ENCODE measurements at places on chromosomes 5 and 9.

DNA sequence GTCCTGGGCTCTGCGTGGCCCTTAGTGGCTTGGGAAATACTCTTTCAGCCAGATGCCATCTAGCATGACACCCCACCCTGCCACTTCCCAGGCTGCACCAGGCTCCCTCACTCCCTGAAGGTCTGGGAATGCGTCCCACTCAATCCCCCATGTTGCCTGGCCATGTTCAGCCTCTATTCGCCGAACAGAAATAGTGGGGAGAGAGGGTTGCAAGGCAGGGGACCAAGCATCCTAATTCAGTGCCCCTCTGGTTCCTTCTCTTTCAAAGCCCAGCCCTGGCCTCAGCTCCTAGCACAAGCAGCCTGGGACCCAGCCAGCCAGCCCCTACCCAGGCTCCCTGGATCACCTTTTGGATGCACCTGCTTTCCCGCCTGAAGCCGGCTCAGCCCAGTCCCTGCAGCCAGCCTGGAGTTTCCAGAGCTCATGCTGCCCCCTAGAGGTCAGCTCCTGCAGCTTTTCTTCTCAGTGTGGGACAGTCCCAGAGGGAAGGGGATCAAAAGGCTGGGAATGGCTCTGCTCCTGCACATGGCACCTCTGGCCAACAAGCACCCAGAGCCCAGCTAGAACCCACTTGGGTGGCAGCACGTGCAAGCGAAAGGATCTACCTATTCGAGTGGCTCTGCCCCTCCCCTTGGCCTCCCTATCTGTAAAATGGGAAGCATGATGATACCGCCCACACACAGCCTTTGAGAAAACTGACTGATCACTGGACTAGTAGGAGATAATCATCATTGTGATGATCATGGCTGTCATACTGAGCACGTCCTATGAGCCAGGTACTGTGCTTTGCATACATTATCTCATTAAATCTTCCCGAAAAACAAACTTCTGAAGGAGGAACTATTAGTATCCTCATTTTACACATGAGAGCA lies 48.7 kb upstream of the C5orf58 start:
- DNase-seq = peak; percentile 46

- DNase-seq = no peak
Observed at GRCh38 chr5:64836190-64836755, 67.5 kb downstream of the CWC27 start.

- no peak for DNase-seq
Observed at GRCh38 chr5:36889264-36889663, 12.7 kb downstream of the NIPBL start.

GRCh38 chr5:142618130-142618523 lies 67.8 kb downstream of the FGF1 start:
- peak; percentile 38 for DNase-seq

GRCh38 chr9:23707249-23707648 lies 118.8 kb downstream of the ELAVL2 start:
- no peak for DNase-seq

DNA sequence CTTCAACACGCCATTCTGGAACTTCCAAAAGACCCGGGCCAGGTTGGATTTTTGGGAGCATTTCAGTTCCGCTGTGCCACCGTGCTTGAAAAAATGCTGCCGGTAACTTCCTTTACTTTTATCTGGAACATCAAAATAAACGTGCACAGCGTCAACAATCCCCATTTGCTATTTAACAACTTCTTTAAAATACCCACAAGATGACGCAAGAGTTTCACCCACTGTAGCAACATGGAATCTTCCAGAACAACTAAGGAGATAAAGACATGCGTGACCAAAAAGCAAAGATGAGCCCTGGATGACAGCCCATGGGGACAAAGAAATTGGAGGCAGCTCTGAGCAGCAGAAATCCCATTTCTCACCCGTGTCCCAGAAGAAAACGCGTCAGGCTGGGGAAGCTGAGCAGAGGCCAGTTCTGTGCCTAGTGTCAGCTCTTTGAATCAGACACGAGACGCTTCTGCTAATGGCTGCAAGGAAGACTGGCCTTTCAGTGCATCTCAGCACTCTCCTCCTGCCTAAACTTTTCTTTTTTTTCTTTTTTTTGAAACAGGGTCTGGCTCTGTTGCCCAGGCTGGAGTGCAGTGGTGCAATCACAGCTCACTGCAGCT lies 61.3 kb downstream of the SECISBP2 start:
- DNase-seq = peak; percentile 60

DNA sequence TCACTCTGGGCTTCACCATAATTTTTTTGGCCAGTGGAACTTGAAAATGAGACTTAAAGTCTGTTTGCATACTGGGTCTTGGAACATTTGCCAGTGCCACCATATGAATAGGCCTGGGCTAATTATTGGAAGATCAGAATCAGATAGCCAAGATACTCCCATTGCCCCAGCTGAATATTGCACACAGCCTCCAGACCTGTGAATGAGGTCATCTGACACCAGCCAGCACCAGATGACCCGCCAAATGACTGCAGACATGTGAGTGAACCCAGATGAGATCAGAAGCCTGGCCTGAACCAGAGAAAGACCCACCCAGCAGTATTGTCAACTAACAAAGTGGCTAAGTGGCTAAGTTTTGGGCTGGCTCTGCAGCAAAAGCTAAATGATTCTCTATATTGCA lies 220.5 kb upstream of the MPDZ start:
- DNase-seq = no peak

DNA sequence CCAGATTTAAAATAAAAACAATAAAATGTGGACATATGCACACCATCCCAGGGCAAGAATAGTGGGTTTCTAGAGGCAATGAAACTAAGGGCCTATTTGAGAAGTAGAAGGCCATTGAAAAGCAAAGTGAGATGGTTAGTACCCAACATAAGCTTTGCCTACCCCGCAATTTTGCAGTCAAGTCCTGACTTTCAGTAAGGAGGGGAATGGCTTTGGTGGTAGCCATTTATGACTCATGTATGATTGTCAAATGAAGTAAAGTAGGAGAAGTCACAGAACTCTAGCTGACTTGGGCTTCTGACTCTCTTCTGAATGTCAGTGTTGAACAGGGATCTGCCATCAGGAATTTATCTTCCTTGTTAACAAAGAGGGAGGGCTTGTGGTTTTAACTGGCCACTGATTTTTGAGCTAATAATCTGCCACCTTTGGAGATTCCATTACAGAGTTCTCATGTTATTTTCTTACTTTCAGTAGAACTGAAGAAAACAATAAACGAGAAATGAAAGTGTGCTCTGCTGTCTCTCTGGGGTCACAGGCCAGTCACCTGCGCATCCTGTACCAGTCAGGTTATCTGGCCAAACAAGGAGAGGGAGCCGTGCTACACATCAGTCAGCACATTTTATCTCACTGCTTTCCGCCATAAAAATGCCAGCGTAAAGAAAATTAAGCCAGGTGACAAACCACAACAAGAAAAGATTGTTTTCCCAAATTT lies 14.3 kb upstream of the SNCAIP start:
- no peak for DNase-seq

GRCh38 chr9:121784731-121785411 lies 133.4 kb downstream of the DAB2IP start:
- no peak for DNase-seq

DNA sequence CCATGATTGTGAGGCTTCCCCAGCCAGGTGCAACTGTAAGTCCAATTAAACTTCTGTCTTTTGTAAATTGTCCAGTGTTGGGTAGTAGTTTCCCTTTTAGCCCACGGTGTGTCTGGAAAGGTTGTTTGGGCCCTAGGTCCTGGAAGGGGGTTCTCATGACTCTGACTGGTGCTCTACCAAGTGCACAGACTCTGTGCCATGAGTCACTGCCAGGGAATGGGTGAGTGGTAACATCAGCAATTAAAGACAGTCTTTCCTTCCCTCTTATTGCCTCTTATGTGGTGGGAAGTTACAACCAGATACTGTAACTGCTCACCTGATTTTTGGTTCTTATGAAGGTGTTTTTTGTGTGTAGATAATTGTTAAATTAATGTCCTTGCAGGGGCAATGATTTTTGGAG lies 141.2 kb downstream of the PRDM9 start:
- no peak for DNase-seq

- DNase-seq = no peak
Observed at GRCh38 chr9:21121079-21121478, 20.6 kb downstream of the IFNW1 start.

DNA sequence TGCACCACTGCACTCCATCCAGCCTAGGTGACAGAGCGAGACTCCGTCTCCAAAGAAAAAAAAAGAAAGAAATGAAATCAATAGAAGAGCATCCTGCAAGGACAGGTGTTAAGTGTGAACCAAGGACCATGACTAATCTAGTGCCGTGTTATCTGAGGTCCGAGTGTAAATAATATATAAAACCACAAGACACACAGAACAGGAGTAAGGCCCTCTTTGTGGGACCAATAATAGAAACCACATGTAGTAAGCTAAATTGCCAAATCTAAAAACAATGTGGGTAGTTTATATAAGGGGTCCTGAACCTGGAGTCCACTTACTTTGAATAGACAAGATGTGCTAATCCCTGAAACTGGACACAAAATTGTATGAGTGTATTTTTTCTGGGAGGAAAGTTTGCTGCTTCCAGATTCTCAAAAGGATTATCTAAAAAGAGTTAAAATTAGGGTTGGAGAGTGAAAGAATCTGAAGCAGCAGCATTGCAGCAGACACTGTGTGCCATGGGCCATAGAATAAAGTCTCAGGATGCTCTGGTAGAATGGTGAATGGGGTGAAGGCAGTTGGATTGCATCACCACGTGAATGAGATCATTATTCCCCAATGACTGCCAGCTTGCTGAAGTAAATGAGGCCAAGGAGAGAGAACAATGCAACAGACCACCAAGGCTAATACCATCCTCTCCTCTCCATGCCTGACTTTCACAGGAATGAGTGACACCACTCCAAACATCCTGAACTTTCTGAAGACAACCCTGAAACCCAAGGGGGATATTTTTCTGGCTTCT lies 222.7 kb downstream of the DCP2 start:
- no peak for DNase-seq

DNA sequence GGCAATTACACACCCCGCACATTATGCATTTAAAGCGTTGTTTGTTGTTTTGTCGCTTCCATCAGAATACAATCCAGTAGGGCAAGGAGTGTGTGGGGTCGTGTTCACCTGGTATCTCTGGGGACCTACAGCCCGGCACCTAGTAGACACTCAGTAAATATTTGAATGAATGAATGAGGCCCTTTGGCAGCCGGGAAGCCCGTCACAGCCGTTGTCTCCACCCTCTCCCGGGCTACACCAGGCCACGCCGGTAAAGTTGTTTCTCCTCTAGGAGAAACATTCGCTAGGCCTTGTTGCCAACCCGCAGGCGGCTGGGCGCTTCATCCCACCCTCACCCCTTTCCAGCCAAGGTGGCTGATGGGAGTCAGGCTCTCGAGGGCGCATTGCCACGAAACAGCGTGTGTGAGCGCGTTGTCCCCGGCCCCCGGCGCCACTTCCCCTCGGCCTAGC lies 876 bp upstream of the JAK2 start:
- DNase-seq = no peak
